Upper lobe of left lung (tissue), 6 donors: ENCODE measurements at places on chromosomes 13 and 19. TPM values are rescaled to one million over a fixed set of nuclear protein-coding genes. Genes with fewer than 3 reads are reported as not detected.

Gene ZFP82
- 4.3 TPM for total RNA-seq

- H3K27ac ChIP-seq, result no peak overlapping the region
- DNase-seq, result no peak
- H3K27me3 ChIP-seq, result no peaks in the 10 kb centered on the region
These were observed 186.3 kb downstream of the TDRD3 start for GRCh38 chr13:60583196-60583888.

GRCh38 chr13:59745392-59745788 lies 418.3 kb downstream of the DIAPH3 start:
- no peak for DNase-seq
- no peaks in the 10 kb centered on the region for H3K36me3 ChIP-seq
- no peak overlapping the region for H3K4me3 ChIP-seq
- no peaks in the 10 kb centered on the region for H3K27me3 ChIP-seq
- no peak overlapping the region for H3K27ac ChIP-seq
- no peaks in the 10 kb centered on the region for H3K4me1 ChIP-seq

- no peaks in the 10 kb centered on the region for H3K27me3 ChIP-seq
- DNase-seq, result no peak
- no peaks in the 10 kb centered on the region for H3K36me3 ChIP-seq
- H3K4me1 ChIP-seq, result no peaks in the 10 kb centered on the region
These were observed 34.3 kb upstream of the PCDH8 start for GRCh38 chr13:52882785-52883184.

Gene LILRB2
- total RNA-seq, result 28.9 TPM
